ENCODE measurements at places on chromosomes 2 and 18.

GRCh38 chr2:233039212-233039845, 6.9 kb downstream of the NEU2 start:
- no peak for DNase-seq

DNA sequence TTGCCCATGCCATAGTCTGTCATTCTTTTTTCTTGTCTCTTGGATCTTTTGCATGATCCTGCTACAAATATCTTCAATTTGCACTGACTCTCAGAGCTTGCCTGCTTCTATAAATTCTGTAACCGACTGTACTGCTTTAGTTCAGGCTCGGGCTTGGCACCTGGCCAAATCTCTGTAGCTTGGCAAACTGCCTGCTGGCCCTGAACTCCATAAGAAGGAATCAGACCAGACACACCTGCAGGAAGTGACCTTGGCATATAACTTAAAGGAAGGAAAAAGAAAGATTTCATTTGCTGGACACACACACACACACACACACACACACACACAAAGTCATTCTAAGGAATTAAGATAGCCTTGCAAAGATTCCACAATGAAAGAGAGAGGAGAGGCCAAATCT, 291.2 kb upstream of the DDX18 start:
- no peak for DNase-seq

GRCh38 chr2:27079233-27080139, 1.1 kb downstream of the EMILIN1 start:
- DNase-seq: no peak

GRCh38 chr2:174038462-174038861, 73.3 kb upstream of the SP3 start:
- no peak for DNase-seq

GRCh38 chr2:54497763-54498680, 41.9 kb downstream of the SPTBN1 start:
- DNase-seq: no peak

DNA sequence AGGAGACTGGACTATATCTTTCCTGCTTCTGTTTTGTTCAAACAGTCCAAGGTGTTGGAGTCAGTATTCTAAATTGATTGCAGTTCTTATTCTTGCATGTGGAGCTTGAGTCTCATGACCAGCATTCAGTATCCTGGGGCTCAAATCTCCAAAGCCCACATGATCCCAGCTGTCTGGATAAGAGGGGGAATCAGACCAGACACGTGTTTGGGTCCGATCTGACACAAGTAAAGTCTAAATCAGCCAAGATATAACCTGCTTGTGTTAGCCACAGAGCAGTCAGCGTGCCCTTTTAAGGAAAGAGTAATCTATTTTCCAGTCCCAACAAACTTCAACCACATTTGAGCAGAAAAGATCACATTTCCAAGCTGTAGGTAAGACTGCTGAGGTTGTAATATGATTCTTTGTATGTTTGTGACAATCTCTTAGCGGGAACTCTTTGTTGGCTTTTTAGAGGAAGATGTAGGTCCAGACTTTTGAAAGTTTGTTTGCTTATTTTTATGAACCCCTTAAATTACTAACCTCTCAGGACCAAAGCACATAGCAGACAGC, 334.6 kb downstream of the SLC4A3 start:
- no peak for DNase-seq

- no peak for DNase-seq
Measured at GRCh38 chr2:164511738-164512137, 109.5 kb downstream of the GRB14 start.

DNA sequence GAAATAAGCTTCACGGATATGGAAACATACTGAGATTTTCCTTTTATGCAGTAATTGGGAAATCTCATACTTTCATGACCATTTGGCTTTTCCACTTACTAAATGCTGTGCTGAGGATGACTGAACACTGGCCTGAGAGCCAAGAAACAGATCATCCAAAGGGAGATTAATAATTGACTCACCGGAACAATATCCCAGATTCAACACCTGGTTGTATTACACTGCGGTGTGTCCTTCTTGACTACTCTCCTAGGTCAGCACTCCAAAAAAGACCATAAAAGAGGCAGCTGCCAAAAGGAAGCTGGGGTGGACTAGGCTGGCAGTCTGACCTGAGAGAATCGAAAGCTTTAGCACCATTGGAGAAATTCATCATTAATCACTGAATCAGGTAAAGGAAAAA, 469.1 kb downstream of the CBLN2 start:
- DNase-seq: no peak

DNA sequence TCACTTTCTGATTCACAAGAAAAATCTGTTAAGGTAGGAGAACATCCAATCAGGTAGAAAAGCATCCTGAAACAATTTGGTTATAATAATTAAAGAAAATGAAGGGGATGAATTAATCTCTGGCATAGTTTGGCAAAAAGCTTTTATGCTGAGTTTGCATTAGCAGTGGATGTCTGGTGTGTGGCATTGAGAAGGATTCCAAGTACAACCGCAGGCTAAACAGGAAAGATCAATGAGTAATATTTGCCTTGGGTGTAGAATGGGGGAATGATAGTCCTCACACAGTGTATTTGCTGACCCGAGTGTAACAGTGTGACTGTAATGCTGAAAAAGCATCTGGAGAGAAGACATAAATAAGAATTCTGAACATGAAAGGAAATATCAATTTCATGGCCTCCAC, 68.3 kb upstream of the SESTD1 start:
- DNase-seq: no peak

- no peak for DNase-seq
Measured at GRCh38 chr2:101328474-101329007, 20.0 kb upstream of the RNF149 start.

GRCh38 chr2:105143467-105144151, 97.9 kb upstream of the GPR45 start:
- DNase-seq: peak; percentile 15

DNA sequence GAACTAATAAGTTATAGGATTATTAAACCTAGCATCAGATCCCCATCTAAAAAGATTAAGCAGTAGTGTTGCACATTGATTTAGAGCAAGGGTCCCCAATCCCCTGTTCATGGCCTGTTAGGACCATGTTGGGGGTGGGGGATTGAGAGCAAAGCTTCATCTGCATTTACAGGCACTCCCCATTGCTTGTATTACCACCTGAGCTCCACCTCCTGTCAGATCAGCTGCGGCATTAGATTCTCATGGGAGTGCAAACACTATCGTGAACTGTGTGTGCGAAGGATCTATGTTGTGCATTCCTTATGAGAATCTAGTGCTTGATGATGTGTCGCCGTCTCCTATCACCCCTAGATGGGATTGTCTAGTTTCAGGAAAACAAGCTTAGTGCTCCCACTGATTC, 18.4 kb upstream of the PSD4 start:
- no peak for DNase-seq

GRCh38 chr2:199982126-199982843, 26.9 kb downstream of the MAIP1 start:
- DNase-seq: no peak

GRCh38 chr2:46013726-46014125, 283.5 kb upstream of the EPAS1 start:
- DNase-seq: no peak

DNA sequence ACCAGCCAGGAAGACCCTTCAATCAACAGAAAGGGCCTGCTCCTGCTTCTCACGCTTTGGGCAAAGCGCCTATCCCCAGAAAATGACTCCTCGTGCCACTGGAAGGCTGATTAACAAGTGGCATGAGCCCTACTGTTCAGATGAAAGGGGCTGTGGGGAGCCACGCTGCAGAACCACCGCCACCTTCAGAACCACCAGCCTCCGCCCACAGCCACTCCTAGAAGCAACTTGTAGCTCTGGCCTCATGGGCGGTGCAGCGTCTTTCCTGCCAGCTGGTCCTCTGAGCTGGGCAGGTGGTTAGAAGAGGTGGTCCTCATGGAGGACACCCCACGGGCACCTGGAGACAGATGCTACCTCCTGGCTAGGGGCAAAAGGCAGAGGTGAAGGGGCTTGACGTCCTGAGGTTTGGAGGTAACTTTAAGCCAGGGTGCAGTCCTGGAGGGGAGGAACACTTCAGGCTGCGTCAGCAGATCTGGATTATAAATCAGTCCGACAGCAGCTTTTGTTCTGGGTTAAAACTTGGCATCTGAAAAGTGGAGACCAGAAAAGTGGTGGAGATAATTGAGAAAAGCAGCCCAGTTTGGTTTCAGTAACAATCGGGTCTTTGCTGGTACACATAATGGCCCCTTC, 861 bp upstream of the SEMA4C start:
- DNase-seq: no peak

DNA sequence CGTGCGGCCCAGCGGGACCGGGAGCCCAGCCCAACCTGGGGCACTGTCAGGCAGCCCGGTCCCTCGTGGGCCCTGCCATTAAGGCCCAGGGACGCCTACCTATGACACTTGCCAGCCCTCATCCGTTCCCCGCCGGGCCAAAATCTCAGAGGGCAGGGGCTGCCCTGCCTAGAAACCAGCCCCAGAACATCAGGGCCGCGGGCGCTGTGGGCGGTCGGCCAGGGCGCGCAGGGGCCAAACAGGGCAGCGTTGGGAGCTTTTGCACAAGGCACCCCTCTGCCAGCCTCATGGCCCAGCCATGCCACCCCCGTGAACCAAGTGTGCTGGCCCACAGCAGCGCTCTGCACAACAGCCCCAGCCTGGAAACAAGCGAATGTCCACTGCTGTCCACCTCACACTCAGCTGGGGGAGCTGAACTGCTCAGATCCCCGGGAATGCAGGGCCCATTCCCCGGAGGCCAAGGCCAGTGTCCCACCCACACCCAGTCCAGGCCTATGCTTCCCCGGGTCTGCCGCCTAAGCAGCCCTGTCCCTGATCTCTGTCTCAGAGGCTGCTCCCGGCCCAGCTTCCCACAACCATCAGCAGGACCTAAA, 3.5 kb upstream of the NEURL3 start:
- DNase-seq: no peak

DNA sequence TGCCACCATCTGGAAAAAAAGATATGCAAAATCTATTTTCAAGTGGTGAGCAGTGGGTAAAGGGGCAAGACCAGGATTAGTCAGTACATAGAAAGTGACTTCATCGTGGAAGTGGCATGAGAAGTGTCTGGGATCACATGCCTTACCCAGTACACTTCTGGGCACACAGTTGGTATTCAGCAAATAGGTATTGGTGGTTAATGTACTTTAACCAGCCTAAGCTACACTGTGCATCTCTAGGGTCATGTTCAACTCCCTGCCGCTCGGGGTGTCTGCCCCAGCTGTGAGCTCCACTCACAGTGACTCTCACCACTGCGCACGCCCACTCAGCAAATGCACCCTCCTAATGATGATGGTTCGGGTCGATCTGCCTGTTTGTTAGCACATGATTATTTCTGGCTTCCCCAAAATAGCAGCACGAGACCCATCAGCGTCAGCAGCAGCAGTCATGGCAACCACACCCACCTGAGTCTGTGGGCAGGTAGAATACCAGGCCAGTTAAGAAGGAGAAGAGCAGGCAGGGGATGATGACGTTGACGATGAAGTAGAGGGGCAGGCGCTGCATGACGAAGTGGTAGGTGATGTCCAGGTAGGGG, 11.1 kb downstream of the CHRNA1 start:
- DNase-seq: no peak

- DNase-seq: no peak
Measured at GRCh38 chr2:94876523-94876863, 5.3 kb downstream of the TEKT4 start.

- peak; percentile 28 for DNase-seq
Measured at GRCh38 chr2:102082571-102083392, 59.8 kb upstream of the IL1R1 start.

DNA sequence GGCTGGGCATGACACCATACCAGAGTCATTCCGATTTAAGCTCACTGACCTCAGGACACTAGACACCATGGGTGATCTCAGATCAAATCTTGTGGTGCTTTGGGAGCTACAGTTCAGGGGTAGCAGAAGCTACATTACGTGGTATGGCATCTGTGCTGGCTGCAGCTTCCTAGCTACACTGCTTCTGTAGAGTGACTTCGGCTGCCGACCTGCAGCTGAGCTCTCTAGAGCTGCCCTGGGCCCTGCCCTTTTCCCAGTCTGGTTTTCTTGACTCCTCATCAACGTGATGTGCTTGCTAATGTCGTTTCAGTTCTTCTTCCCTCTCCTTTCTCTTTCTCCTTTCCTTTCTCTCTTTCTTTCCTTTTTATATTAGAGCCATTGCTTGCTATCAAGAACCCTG, 100.2 kb downstream of the AP1S3 start:
- DNase-seq: no peak

DNA sequence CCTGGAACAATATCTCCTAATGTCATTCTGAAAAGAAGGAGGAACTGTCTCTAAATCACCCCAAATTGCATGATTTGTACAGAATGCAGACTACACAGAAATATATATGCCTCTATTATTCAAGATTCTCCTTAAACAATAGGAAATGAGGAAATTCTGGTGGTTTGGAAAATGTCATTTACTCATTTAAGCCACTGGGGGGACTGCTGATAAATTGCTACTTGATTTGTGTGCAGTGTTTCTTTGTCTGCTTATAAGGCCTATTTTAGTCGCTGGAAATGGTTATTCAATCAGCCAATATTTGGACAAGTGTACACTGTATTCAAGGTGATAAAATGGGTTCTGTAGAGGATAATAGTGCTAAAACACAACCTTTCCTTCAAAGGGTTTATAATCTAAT, 801.9 kb upstream of the CELF4 start:
- no peak for DNase-seq

- no peak for DNase-seq
Measured at GRCh38 chr18:6606411-6607085, 123.0 kb upstream of the ARHGAP28 start.

- no peak for DNase-seq
Measured at GRCh38 chr2:127407091-127407490, 11.1 kb upstream of the PROC start.

GRCh38 chr2:80117401-80117800, 187.2 kb downstream of the LRRTM1 start:
- DNase-seq: no peak

GRCh38 chr2:33552758-33553461, 46.2 kb downstream of the FAM98A start:
- no peak for DNase-seq

- DNase-seq: no peak
Measured at GRCh38 chr18:79772108-79772864, 25.5 kb upstream of the KCNG2 start.

DNA sequence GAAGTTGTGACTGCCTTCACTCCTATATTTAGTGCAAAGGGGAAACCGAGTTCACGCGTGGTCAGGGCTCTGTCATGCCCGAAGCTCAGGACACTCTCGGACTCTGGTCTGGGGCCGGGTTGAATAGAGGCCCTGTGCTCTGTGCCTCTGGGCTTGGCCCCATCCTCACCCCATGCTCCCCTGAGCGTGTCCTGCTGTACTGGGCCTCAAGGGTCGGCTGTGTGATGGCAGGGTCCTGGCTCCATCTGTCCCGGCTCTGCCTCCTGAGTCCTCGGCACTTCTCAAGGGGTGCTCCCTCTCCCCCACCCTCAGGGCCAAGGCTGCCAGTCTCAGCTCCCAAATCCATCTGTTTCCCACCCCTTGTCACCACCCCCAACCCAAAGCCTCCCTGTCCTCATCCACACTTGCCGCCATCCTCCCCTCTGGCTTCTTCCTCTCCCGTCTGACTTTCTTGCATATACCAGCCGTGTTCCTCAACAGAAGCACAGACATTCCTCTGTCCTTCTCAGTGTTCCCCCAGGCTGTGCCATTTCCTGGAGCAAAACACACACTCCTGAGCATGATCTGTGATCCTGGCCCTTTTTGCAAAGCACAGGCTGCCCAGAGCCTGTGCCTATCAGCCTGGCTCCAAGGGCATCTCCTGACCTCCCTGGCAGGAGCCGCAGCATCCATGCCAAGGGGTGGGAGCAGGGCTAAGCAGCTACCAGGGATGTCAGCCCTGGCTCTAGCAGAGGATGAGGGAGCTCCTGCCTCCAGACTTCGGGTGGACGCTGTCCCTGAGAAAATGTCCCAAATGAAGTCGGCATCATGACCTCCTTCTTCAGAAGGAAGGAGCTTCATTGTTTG, 64.2 kb upstream of the OTOS start:
- no peak for DNase-seq
